Fibroblast of skin of right biceps (primary cell): ENCODE measurements at places on chromosomes 1 and 21.

GRCh38 chr1:115400891-115401290 is 62.8 kb upstream of the NGF start:
- DNase-seq = no peak

GRCh38 chr21:38797470-38797869 is 8.3 kb upstream of the ETS2 start:
- no peak for DNase-seq

DNA sequence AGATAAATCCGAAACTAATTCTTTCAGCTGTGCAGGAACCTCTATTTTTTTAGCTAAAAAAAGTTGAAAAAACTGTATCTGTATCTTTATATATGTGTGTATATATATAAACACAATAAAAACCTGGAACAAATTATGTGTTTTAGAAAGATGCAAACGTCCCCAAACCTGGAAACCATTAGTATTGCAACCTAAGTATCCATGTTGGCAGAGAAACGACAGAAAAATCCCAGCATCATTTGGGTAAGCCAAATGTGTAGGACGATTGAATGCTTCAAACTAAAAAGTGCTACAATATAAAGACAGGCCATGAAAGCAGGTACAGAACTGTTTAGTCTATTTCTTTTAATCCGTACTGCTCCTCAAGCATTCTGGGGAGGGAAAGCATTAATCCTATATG is 87.9 kb downstream of the AHCTF1 start:
- DNase-seq = no peak

DNA sequence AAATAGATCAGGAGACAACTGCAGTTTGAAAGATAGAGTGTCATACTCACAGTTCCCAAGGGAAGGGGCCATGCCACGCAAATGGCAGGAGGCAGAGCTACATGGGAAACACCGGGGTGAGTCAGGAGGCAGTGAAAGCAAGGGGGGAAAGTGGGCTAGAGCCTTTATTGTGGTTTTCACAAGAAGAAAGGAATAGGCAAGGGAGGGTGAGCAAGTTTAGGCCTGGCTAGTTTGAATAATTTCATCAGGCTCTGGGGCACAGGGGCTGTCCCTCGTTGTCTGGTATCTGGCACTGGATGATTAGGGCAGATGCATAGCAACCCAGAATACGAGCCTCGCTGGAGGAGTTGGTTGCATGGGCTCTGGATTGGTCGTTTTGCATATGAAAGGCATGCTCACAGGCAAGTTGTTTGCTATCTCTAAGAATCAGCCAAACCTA is 17.0 kb upstream of the ITLN2 start:
- no peak for DNase-seq

GRCh38 chr1:203934027-203934426 is 72.6 kb downstream of the SNRPE start:
- no peak for DNase-seq

GRCh38 chr1:39562886-39563285 is 13.7 kb downstream of the PABPC4 start:
- no peak for DNase-seq
